ENCODE measurements at places on chromosomes 2 and 18.

DNA sequence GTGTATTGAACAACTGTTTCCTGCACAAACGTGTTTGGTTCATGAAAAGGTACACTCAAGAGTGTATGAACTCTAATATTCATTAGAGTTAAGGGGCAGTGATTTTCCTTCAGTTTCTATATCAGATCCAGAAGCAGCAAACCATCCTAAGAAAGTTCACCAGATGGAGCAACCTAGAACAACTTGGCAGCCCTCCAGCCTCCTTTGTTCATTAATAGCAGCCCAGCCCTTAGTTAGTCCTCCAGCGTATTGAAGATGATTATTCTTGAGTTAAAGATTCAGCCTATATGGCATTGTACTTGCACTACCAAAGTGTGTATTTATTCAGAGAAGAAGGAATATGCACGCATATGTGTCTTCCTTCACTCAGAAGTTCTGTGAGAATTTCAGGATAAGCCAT, 365.5 kb downstream of the SETBP1 start:
- DNase-seq = no peak

- DNase-seq = no peak
Observed at GRCh38 chr2:123851281-123851680, 173.8 kb upstream of the CNTNAP5 start.

DNA sequence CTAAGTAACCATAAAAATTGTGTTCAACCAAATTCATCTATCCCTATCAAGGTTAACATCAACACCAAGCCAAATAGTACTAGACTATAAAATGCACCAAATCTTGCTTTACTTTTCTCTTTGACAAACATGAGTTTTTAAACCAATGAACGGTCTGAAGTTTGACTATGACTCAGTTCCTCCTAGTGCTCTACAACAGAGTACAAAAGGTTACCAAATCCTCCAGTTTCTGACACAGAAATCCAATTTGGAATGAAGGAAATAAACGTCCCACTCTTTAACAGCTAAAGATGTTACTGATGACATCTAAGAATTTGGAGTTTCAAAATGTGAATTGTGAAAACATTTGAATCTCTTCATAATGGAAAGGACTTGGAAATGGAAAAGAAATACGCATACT, 11.8 kb upstream of the ACVR1 start:
- no peak for DNase-seq

DNA sequence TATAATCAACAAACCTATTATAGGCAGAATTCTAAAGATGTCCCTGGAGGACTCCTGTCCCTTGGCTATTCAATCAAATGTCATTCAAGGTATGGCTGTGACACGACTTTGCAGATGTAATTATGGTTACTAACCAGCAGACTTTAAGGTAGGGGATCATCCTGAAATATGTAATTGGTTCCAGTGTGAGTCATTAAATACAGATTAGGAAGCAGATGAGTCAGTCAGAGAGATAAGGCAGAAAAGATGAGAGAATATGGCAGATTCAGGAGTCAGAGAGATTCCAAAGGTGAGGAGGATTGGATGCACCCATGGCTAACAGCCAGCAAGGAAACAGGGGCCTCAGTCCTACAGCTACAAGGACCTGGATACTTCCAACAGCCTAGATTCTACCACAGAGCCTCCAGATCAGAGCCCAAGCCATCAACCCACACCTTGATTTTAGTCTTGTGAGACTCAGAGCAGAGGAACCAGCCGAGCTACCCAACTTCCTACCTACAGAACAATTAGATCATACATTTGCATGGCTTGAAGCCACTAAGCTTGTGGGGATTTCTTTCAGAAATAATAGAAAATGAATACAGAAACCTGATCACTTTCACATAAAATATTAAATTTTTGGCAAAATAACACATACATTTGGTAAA, 11.2 kb upstream of the PROM2 start:
- no peak for DNase-seq

DNA sequence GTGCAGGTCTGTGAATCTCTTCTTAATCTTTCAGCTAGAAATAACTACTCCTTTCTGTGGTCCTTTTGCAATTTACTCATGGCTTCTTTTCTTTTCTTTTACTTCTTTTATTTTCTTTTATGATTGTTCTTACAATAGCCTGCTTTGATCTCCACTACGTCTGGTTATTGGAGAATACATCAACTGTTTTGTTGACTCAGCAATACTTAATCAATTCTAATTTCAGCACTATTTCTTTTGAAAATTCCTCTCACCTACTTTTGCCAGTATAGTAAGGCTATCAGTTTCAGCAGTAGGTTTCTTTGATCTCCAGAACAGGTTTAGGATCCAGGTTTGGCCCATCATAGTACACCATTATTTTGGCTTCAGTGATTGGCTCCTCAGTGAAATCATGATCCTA, 111.8 kb upstream of the DPP10 start:
- no peak for DNase-seq
